Renal cortical epithelial cell (primary cell): ENCODE measurements at places on chromosomes 1 and 21. TPM values are rescaled to one million over a fixed set of nuclear protein-coding genes. Genes with fewer than 3 reads are reported as not detected.

GRCh38 chr1:100073531-100073930 lies 59.2 kb downstream of the SASS6 start:
- no peak for DNase-seq

Gene TCP10L
- 0.55 TPM in 1 of 2 replicates, not detected in the other for total RNA-seq

DNA sequence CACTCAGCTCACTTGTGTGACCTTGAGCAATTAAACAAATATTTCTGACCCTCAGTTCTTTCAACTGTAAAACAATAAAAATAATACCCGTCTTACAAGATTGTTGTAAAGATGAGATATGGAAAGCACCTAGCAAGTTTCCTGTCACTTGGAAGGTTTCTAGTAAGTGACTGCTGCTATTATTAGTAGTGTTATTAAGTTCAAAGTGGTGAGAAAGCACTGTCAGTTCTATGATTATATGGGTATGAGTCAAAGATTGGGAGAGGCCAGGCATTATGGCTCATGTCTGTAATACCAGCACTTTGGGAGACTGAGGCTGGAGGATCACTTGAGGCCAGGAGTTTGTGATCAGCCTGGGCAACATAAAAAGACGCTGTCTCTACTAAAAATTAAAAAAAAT lies 145.4 kb downstream of the C1orf21 start:
- DNase-seq: no peak

DNA sequence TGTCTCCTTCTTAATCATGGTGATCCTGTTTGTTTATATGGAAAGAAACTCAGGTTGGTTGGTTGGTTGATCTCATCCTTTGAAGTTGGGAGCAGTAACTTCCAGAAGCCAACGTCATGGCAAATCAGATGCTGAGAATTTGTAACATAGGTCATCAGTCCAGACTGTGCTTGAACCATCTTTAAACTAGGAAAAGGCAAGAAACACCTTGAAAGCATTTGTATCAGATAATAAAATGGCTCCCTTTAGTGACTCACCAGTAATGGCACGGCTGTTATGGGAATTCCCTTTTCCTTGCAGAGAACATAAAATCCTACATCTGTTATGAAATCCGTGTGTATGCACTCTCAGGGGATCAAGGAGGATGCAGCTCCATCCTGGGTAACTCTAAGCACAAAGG lies 58.1 kb downstream of the SERBP1 start:
- DNase-seq: peak; percentile 38

DNA sequence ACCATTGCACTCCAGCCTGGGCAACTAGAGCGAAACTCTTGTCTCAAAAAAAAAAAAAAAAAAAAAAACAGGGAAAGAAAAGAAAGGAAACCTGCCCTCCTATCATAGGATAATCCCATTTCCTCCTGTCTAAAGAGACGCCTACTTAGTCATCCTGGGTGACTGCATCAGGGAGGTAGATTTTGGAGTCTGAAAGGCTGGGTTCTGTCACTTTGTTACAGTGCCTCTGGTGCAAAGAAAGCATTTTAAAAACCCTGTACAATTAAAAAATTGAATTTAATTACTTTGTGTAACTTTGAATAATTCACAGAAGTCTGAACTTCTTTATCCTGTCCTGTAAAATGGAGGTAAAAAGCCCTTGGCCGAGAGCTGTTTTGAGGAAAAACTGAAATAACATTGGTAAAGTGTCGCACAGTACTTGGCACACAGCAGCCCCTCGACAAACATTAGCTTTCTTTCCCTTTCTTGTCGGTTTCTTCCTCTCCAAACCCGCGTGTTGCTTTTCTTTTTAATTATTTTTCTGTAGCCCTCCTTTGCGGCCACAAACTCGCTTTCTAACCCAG lies 657 bp upstream of the HDAC1 start:
- DNase-seq: peak; percentile 38

Gene FMOD
- total RNA-seq: 1.7 TPM in 1 of 2 replicates, not detected in the other

- DNase-seq: no peak
Measured at GRCh38 chr1:205688171-205689080, 8.1 kb upstream of the SLC45A3 start.

- DNase-seq: no peak
Measured at GRCh38 chr1:27522432-27523336, 32.7 kb upstream of the WASF2 start.

Gene C1orf53
- 3.6 and 6.2 TPM in 2 replicates for total RNA-seq

DNA sequence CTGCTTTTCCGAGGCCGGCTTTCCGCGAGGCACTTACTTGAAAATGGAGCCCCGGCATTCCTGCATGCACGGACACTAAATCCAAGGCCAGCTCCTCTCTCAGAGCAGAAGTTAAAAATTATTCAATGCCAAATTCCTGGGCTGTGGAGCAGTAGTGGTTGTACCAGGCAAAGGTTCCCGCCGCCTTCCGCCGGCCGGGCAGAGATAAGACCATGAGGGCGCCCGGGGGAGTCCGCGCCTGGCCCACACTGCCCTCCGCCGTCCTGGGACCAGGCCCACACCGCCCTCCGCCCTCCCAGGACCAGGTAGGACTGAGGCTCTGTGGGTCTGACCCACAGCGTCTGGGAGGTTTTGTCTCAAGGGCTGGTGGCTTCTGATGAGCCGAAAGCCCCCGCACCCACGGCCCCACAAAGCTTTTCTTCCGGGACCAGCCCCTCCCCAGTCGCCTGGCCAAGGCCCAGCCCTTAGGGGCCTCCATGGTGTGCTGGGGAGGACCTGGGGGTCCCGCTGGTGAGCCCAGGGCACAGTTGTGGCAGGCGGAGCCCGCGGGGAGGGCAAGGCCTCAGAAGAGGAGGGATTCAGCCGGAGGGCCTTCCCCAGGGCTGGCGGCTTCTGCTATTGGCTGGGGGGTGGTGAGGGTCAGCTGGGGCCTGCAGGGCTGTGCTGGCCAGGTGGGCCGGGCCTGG lies 12.7 kb upstream of the C1orf159 start:
- peak; percentile 61 for DNase-seq

- DNase-seq: no peak
Measured at GRCh38 chr21:44475266-44475845, 20.0 kb downstream of the LRRC3 start.

- DNase-seq: no peak
Measured at GRCh38 chr1:99176753-99177152, 87.5 kb upstream of the PLPPR4 start.

Gene FASLG
- not detected in 2 replicates for total RNA-seq

GRCh38 chr1:99537886-99538617 lies 107.9 kb upstream of the PALMD start:
- DNase-seq: peak; percentile 77

GRCh38 chr1:227946624-227947385 lies 927 bp downstream of the WNT9A start:
- peak; percentile 12 for DNase-seq

Gene ADORA1
- 4.2 and 54.7 TPM in 2 replicates for total RNA-seq

DNA sequence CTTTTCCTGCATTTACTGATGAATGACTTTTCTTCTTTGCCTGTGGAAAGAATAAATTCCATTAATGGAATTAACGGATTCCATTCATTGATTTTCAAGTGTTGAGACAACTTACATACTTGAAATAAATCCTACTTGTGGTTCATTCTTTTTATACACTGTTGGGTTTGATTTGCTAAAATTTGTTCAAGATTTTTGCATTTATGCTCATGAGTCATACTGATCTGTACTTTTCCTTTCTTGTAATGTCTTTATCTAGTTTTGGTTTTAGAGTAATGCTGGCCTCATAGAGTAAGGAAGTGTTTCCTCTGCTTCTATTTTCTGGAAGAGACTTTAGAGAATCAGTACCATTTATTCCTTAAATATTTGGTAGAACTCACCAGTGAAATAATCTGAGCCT lies 14.4 kb downstream of the UROD start:
- no peak for DNase-seq

DNA sequence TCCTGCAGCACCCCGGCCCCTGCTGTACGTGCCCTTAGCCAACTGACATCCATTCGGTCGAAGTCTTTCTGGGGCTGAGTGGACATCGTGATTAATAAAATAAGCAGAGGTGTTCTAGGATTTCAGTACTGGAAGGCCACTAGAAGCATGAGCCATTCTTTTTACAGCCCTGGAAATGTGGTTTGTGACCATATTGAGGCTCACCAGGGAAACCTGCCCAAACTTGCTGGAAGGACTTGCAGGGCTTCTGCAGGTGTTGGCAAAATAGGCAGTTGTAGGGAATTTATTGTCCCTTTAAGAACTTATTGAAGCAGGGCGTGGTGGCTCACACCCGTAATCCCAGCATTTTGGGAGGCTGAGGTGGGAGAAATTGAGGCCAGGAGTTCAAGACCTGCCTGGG lies 80.8 kb downstream of the DOP1B start:
- no peak for DNase-seq

DNA sequence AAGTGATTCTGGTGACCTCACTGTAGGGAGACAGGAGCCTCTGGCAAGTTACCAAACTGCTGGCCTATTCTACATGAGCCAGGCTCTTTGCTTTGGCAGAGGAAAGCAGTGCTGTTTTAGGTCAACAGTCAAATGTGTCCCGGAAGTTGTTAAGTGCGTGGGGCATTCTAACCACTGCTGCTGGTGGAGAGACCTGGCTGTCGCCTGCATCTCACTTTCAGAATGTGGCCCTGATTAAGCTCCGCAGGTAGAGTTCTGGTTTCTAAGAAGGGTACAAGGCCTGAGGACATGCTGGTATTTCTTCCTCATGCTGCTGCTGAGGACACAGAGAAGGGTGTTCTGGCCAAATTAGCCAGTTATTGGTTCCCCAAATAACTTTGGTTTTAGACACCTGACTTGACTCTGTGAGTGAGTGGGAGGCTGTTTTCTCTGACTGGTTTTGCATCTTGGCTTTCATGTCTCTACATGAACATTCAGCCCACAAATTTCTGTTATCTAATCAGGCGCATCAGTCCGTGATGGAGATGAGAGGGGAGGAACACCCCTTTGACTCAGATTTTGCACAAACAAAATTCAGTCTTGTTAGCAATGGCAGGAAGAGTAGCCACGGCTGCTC lies 120.8 kb downstream of the LMO4 start:
- peak; percentile 58 for DNase-seq

Gene KCNJ15
- 172 and 319 TPM in 2 replicates for total RNA-seq
